ENCODE measurements at places on chromosomes 7 and 10. TPM values are rescaled to one million over a fixed set of nuclear protein-coding genes. Genes with fewer than 3 reads are reported as not detected.

SH2D4B gene
- not detected for total RNA-seq

SYNPO2L gene
- 0.49 TPM for total RNA-seq

DNA sequence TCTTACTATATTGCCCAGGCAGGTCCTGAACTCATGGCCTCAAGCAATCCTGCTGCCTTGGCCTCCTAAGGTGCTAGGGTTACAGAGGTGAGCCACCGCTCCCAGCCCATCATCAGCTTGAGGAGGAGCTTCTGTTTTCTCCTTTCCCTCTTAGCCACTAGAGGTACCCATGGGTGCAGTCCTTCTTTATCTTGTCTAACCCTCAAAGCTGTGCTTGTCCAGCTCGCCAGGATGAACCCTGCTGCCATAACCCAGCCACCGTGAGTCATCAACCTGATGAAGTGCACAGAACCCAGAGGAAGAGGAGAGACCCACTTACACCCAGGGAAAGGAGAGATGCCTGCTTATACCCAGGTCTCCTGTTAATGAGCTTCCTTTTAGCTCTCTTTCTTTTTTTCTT, 133.4 kb downstream of the CUL2 start:
- no peak for DNase-seq

GRCh38 chr7:12423997-12424745, 20.5 kb upstream of the VWDE start:
- DNase-seq: no peak

- DNase-seq: no peak
Measured at GRCh38 chr7:113402005-113402404, 283.7 kb upstream of the SMIM30 start.

DNA sequence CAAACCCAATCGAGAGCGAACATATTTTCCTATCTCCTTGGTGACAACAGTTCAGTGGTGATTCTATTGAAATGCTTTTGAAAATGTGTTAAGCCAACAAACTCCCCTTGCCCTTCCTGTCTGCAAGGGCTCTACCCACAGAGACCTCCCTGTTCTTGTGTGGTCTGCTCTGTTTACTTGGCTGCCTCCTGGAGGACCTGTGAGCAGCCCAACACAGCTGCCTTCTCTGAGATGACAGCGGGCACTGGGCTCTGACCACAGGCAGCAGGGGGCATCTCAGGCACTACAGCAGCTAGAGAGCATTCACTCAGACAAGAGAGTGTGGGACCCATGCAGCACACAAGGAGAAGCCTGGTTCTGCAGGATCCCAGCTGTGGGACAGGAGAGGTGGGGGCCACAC, 416.4 kb downstream of the TCERG1L start:
- no peak for DNase-seq

All from vagina (tissue), 2 donors.